Panc1 (cell line): ENCODE measurements at places on chromosomes 7 and 10. TPM values are rescaled to one million over a fixed set of nuclear protein-coding genes. Genes with fewer than 3 reads are reported as not detected.

Gene PRLHR
- total RNA-seq: not detected

DNA sequence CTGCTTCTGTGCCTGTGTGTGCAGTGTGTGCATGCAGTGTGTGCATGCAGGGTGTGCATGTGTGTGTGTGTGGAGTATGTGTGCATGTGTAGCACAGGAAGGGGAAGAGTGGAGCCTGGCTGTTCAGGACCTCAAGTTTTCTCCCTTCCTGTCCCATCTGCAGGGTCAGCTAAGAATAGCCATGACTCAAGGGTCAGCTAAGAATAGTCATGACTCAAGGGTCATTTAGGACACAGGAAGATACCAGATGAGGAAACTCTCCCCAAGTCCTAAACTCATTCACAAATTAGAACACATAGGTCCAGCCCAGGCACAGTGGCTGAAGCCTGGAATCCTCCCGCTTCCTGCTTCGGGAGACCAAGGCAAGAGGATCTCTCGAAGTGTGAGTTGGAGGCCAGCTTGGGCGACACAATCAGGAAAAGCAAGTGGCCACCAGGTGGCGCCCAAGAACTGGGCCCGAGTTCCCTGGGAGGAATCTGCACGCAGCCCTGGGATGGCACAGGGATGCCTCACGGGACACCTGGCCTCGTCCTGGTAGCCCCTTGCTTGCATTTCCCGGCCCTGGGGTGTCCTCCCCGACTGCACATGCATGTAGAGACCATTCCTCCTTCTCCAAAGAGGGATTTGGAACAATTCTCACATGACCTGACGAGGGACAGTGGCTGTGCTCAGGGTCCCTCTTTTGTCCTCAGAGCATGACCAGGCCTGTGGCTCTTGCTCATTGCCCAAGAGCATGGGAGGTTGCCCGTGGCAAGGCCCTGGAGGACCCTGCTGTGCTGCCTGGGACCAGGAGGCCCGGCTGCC lies 21.4 kb upstream of the VOPP1 start:
- DNase-seq: peak; percentile 69

DNA sequence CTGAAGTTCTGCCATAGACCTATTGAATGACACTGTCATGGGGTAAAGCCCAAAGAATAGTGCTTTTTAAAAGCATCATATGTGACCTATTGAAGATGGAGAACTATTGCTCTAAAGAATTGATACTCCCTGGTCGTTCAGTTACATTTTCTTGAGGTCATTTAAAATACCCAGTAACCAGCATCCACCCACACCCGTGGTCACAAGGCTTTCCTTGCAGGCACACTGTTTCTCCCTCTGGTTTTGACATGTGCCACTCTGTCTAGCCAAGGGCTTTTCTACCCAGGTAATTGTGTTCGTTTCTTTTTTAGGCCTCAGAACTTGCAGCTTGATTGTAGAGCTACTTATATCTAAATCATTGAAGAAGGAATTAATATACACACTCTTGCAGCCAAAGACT lies 68.3 kb upstream of the LYZL2 start:
- no peak for DNase-seq

GRCh38 chr7:103343758-103344452 lies 662 bp downstream of the DNAJC2 start:
- DNase-seq: no peak

GRCh38 chr10:132166216-132166950 lies 20.4 kb upstream of the DPYSL4 start:
- no peak for DNase-seq

DNA sequence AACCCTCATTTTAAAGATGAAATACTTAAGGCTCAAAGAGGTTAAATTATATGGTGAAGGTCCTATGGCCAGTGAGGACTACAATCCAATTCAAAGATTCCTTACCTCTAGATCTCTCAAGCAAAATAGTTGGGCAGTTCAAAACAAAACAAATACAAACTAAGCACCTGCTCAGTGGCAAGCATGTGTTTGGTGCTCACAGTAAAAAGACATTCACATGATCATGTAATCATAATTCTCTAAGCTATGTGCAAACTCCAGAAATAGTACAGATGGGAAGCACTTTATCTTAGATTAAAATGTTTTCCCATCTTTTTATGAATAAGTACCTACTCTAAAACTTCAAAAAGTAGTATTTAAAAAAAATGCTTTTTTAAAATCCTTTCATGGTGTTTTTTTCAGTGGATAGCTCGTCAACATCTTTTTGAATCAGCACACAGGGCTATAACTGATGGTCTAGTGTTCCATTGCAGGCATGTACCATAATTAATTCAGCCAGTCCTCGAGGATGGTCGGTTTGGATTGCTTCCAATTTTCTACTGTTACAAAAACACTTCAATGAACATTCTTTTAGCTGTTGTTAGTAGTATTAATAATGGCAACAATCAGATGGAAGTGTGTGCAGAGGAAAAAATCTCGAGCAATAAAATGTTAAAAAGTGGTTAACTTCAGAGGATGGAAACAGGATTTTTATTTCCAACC lies 58.4 kb downstream of the CHCHD3 start:
- DNase-seq: no peak

Gene LDB3
- 0.15 TPM for total RNA-seq

Gene CYP2C8
- 0.26 TPM for total RNA-seq

DNA sequence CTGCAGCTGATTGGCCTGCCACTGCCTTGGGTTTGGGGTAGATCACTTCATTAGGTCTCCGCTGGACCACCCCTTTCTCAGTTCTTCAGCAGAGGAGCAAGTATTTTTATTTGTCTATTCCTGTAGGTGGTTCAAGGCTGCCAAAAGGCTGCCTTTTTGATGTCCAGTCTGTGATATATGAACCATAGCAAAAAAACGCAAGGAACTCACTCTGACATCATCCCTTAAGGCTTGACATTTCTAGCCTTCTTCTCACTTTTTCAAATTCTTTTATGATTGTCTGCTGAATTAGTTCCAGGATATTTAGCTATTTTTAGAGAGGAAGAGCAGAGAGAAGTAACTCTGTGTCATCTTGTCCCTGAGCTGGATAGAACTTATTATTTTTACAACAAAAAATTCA lies 269.2 kb downstream of the BAMBI start:
- no peak for DNase-seq

- no peak for DNase-seq
Observed at GRCh38 chr10:16996530-16996964, 133.1 kb downstream of the CUBN start.

Gene IRF5
- 8.8 TPM for total RNA-seq

DNA sequence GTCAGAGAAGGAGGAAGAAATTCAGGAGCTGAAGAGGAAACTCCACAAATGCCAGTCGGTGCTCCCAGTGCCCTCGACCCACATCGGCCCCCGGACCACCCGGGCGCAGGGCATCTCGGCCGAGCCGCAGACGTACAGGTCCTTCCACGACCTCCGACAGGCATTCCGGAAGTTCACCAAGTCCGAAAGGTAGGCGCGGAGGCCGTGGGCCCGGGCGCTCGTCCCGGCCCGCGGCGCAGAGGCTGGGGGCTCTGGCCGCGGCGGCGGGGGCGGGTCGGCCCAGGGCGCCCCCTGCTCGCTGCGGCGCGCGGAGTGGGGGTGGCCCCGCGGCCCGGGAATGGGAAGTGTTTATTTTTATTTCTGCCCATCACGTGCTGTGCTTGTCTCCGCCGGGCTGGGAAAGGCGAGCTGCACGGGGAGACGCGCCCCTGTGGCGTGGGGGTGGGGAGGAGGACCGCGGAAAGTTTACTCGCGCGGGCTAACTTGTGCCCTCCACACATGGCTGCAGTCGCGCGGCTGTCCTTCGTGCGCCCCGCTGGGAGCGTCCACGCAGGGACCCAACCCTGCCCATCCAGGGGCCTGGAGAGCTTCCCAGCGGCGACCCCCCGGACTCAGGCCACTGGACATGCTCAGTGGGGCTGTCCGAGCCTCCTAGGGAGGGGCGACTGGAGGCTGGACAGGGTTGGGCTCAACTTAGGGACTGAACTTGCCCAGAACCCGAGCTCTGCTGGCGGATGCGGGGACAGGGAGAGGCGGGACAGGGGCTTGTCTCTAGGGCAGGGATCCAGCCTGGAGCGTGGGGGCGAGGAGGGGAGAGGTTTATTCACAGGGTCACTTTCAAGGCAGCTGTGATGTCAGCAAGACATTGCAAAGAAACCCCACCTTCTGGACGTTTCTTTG lies 82.6 kb upstream of the PRKG1 start:
- no peak for DNase-seq

Gene EXOC6
- 17.0 TPM for total RNA-seq

Gene BBIP1
- 55.2 TPM for total RNA-seq

GRCh38 chr7:121020249-121020988 lies 31.9 kb downstream of the CPED1 start:
- DNase-seq: no peak

- DNase-seq: no peak
Observed at GRCh38 chr7:20267482-20267881, 50.3 kb upstream of the MACC1 start.

Gene OR6V1
- total RNA-seq: not detected

Gene TAF3
- total RNA-seq: 5.5 TPM

- DNase-seq: no peak
Observed at GRCh38 chr10:943334-944033, 12.0 kb upstream of the LARP4B start.

DNA sequence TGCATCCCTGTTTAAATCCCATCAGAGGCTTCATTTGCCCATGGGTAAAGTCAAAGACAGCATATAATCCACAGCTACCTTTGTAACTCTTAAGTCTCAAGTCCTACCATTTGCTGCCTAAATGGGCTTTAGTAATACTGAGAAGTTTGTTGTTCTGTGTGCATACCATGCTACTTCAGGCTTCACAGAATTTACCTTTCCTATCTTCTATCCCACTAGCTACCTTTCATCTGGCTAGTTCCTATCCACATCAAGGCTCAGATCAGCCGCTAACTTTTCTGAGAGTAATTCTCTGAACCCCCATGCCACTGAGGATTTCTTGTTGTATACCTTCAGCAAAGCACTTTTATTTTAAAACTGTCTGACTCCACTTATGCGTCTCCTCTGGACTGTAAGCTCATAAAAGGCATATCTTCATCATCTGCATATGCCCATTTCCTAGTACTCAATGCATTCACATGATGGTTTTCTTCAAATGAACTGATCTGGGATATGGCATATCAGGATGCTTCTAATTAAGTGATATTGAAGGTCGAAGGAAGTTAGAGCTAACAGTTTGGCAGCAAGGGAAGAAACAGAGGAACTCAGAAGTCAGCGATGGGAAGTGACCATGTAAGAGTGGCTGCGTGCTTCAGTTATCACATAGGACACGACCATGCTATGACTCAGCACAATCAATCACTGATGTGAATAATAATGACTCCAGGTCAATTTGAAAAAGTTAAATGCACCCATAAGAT lies 283.9 kb upstream of the DKK1 start:
- no peak for DNase-seq

Gene CALHM1
- total RNA-seq: not detected

Gene ETV1
- total RNA-seq: 7.4 TPM

- no peak for DNase-seq
Observed at GRCh38 chr7:5012985-5013384, 32.7 kb upstream of the RBAK start.

- DNase-seq: no peak
Observed at GRCh38 chr10:24824124-24824523, 100.4 kb upstream of the ARHGAP21 start.

DNA sequence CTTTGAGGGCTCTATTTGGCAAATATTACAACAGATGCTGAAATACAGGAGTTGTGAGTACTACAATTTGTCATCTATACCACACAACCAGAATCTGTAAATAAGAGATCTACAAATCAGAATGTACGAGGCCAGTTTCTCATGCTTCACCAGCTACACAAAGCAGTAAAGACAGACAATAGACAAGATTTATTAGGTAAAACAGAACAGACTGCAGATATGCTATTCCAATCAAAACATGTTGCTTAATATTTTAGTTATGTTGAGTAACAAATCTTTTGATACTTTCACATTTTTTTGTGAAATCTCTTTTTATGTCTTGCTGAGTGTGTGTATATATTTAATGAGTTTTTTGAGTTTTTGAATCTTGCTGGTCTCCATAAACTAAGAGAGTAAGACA lies 109.1 kb downstream of the CHCHD3 start:
- DNase-seq: no peak

DNA sequence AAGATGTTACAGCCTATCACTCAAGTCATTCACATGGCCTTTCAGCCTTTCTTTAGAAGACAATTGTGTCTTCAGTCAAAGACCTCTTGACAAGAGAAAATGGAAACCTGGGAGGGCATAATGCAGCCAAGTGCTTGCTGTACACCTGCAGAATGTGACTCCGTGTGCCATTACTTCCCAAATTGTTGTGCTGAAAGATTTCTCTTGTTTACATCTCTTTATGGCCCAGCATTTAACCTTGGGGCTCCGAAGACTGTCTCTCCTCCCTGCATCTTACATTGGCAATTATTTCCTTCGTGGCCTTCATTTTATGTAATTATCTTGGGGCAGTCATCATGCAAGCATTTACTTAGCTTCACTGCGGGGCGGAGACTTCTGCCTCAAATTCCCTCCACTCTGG lies 287.0 kb downstream of the TCF7L2 start:
- no peak for DNase-seq

Gene OR9A2
- not detected for total RNA-seq

DNA sequence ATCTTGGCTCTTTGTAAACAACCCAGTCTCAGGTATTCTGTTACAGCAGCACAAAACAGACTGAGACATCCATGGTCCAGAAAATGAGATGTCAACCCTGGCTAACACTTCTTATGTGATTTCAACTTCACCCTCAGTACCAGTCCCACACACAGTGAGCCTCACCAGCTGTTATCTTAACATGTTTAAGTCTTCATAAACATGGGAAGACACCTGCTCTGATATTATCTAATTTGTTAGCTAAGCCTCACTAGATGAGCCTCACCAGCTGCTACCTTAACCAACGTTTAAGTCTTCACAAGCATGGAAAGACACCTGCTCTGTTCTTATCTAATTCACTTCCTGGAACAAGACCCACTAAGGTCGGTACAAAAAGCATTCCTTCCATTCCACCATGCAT lies 130.8 kb downstream of the CALN1 start:
- no peak for DNase-seq

DNA sequence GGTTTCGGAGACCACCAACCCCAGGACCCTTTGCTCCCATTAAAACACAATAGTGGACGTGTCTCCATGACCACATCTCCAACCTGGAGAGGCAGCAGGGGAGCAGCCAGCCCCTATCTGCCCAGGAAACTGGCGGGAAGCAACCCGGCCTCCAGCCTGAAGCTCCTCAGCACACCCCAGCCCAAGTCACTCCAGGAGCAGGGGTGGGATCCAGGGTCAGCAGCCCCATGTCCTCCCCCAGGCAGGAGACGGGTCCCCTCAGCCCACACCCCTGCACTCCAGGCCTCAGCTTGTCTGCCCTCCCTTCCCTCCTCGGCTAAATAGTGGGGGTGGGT lies 601 bp downstream of the ADAM8 start:
- no peak for DNase-seq
